Activated CD8-positive, alpha-beta memory T cell treated with anti-CD3 and anti-CD28 coated beads for 4 hours (primary cell): ENCODE measurements at places on chromosomes 7 and 10.

- DNase-seq = no peak
These were observed 132.2 kb upstream of the NPVF start for GRCh38 chr7:25360451-25360850.

- DNase-seq = no peak
These were observed 170.1 kb downstream of the RTKN2 start for GRCh38 chr10:62098278-62099121.

DNA sequence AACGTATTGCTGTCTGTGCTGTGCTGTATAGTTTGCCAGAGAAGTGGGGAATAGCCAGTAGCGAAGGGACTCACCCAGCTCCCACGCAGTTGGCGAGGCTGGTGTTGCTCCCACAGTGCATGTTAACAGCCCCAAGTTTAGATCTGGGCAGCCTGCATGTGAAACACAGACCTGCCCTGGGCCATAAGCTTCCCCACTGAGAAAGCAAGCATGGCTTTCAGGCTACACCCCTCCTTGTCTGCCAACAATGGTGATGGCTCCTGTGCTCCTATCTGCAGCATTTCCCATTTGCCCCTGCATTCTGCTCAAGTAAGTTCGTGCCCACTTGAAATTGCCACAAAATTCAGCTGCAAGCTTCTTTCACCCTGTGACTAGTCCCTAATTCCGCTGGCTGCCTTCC, 57.5 kb downstream of the IPMK start:
- DNase-seq = no peak

DNA sequence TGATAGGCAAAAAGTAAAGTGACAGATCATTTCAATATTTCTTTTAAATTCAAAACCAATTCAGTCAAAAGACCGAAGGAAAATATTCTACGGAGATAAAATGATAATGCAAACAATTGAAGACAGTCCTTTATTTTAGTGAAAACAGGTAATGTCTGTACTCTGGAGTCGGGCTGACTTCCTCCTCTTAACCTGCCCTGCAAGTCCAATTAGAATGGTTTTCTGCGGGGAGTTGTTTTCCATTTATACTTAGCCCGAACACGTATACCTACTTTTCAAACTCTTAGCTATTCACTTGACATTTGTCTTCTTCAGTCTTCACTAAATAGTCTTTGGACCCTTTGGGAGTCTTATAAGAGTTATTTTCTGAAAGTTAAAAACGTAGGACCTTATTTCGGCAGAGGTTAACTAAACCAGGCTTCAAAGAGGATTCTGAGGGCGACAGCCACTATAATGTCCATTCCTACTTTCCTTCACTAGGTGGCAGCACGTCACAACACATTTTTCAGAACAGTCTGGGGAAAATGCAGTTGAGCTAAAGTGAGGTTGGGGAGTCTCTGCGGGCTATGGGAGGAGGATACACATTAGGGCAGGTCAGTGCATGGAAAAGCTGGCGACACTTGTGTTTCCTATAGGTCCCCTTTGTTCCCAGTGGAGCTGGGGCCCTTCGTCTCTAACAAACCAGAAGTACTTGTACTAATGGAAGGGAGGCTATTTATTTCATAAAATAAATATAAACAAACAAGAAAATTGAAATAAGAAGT, 472.0 kb downstream of the KCNMA1 start:
- no peak for DNase-seq

GRCh38 chr10:33459602-33460001, 125.1 kb upstream of the NRP1 start:
- no peak for DNase-seq

GRCh38 chr7:1883834-1884582, 213.9 kb downstream of the ELFN1 start:
- DNase-seq = no peak

GRCh38 chr10:44760513-44760912, 150.6 kb upstream of the TMEM72 start:
- no peak for DNase-seq

- DNase-seq = no peak
These were observed 96.6 kb downstream of the ST8SIA6 start for GRCh38 chr10:17357781-17358180.

- DNase-seq = no peak
These were observed 258.1 kb downstream of the PAXIP1 start for GRCh38 chr7:154744861-154745258.

DNA sequence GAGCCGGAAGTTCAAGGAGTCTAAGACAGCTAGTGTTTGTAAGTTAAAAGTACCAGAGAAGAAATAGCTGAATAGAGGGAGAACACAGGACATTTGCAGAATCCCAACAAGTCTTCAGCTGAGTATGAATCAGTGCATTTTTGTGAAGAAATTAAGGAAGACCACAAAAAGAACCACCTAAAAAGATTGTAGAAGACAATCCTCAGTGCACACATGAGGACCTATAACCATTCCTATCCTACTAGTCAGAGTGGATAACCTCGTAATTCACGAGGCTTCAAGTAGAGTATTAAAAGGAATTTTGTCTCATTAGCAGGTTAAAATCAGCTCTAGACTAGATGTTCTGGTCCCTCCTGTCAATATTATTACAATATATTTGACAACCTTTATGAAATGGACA, 295.4 kb upstream of the KAT6B start:
- DNase-seq = no peak

DNA sequence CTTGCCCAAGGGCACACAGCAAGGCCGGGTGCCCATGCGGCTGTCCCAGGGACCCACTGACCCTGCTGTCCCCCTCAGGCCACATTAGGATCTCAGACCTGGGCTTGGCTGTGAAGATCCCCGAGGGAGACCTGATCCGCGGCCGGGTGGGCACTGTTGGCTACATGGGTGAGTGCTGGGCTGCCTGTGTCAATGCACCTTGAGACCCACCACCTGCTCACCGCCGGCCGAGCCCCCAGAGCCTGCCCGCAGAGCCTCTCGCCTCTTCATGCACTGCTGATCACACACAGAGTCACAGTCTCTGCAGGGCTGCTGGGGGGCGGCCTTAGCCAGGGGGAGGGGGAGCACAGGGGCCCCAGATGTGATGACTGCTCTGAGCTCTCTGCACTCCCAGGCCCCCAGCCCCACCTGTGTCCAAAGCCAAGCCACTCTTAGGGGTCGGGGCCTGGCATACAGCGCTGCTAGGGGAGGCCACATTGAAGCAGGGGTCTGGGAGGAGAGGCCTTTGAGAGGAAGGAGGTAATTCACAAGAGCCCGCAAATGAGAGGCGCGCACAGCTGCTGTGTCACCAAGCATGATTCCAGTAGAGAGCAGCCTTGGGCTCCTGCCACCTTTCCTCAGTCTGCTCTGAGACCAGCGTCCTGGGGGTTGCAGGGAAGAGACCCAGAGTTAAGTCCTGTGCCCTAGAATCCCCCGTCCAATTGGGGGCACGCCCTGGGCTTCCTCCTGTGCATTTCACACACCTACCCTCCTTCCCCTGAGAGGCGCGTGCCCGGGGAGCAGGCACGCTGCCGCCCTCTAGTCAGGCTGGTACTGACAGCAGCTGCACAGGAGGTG, 100.4 kb downstream of the RGS10 start:
- DNase-seq = no peak

DNA sequence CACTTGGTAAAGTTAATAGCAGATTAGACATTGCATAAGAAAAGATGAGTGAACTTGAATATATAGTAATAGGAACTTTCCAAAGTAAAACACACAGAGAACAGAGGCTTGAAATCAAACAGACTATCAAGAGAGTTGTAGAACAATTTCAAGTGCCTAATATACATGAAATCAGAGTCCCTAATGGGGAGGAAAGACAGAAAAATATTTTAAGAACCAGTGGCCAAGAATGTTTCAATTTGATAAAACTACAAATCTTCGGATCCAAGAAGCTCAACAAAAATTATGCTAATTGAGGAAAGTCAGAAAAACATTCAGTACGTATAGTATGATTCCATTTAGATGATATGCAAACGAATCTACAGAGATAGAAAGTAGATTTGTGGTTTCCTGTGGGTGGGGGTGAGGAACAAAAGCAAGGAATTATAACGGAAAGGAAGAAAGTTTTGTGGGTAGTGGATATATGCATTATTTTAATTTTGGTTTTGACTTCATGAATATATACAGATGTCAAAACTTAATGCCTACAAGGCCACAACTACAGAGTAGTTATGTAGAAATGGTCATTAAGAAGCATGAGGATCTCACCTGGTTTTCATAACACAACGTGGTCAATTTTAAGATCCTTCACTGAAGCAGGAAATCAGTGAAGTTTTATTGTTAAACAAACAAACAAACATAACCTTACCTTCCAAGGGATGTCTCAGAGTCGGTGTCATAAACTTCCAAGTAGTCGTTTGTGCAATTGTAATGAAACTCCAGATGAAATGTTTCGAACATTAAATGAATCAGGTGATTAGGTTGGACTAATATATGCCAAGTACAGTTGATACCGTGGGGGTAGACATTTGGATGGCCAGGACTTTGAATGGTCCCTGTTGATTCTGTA, 62.0 kb downstream of the CUBN start:
- DNase-seq = no peak

- no peak for DNase-seq
These were observed 12.9 kb downstream of the MYOZ1 start for GRCh38 chr10:73628405-73628804.

- no peak for DNase-seq
These were observed 254.1 kb downstream of the WDR37 start for GRCh38 chr10:1310271-1310789.

DNA sequence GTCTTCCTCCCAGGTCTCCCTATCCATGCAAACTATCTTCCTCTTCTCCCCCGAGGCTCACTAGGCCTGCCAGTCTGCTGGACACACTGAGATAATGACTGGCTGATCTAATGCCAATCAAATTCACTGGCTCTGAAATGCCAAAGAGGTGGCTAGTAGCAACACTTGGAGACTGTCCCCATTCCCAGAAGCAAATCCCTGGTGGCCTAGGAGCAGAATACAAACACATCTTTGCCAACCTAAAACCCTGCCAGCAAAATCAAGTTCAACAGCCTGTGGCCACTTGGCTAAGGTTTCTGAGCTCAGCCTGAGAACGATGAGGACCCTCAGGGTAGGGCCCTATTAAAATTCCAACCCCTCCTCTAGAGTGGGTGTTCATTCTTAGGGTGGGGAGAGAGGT, 46.6 kb downstream of the SH3PXD2A start:
- no peak for DNase-seq

DNA sequence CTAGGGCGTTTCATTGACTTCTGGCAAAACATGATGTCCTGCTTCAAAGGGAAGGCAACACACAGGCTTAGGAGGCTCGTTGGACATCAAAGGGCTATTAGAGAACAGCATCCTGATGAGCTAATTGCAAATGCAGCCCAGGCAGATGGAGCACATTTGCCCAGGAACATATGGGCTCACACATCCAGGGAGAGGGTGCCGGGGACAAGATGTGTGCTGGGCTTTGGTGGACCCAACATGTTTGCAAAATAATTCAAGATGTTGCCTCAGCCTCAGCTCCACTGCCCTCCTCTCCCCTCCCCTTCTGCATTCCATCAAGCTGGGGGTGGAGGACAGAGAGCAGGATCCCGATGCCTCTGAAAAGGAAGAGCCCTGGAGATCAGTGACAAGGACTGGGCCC, 217.1 kb upstream of the ZMIZ1 start:
- no peak for DNase-seq

DNA sequence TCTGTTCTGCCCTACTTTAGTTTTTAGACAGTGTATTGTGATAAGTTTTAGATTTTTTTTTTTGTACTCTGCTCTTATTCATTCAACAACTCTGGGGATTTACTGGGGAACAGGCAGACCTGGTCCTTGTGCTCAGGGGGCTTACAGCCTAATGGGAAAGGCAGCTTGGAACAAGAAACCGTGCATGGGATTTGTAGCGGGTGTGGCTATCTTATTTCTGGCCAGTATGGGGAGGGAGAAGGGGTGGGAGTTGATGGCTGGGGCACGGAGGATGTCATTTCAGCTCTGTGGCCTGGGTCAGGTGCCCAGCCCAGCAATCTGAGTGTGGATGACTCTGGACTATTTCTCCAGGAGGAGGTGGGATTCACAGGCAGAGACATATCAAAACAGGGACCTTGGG, 47.0 kb downstream of the GRK5 start:
- no peak for DNase-seq

DNA sequence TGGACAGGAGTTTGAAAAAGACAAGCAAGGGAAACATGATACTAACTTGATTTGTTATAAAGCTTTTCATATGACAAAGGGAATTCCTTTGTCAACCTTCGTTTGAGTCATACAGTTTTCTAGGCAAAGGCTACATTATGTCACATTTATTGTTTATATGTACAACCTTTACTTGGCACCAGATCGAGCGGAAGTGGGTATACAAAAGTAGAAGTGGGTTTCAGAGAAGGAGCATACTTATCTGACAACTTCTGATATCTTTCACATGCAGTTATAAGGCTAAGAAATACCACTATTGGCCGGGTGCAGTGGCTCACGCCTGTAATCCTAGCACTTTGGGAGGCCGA, 11.0 kb downstream of the STMP1 start:
- no peak for DNase-seq

- no peak for DNase-seq
These were observed 58.6 kb upstream of the KCNIP2 start for GRCh38 chr10:101902032-101902819.

DNA sequence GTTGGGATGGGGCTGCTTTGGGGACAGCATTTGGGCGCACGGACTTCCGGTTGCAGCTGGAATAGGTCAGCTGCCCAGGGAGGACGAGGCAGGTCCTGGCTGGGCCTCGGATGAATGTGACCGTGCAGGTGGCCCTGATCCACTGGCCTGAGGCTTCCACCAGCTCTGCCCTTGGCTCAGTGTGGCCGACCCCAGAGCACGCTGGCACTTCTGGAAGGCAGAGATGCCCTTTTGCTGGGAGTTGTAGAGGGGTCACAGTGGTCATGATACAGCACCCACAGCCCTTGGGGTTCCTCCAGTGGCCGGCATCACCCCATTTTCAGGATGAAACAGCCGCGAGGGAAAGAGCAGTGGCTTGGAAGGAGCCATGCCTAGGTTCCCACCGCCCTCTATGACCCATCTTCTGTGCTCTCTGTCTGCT, 19.0 kb downstream of the ADCY1 start:
- DNase-seq = no peak

DNA sequence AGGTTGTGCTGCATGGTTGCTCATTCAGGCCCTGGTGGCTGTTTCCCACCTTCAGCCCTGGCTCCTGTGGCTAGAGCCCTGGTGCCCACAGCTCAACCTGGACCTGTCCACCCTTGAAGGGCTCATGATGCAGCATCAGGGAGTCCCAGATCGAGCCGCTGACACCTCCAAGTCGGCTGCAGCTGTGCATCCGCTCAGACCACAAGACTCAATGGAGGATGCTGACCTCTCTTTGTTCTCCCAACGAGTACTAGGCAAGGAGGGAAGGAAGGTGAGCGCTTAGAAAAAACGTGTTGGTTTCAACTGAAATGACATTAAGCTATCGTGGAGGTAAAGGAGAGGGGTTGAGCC, 9.5 kb upstream of the C10orf95 start:
- DNase-seq = no peak

- DNase-seq = no peak
These were observed 114.0 kb downstream of the WDFY4 start for GRCh38 chr10:48798481-48799254.

DNA sequence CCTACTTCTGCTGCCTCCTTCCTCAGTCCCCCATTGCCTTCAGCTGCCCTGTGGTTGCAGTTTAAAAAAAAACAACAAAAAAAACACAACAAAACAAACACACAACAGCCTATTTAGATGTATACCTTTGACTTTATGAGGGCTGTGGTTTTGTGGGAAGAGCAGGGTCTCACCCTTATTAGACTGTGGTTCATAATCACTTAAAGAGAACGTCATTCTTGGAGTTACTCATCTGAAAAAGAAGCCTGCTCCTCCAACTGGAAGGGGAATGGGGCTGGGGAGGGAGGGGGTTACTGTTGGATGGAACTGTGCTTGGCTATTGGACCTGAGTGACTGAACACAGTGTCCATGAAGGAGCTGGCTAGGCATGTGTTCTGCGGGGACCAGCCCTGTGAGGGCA, 48.1 kb downstream of the SDK1 start:
- DNase-seq = no peak
